ENCODE measurements at places on chromosomes 3 and 15. TPM values are rescaled to one million over a fixed set of nuclear protein-coding genes. Genes with fewer than 3 reads are reported as not detected.

The CFAP100 gene
- not detected for total RNA-seq

The SPG11 gene
- 76.2 TPM for total RNA-seq

The UROC1 gene
- not detected for total RNA-seq

The GOLGA6B gene
- not detected for total RNA-seq

The ZKSCAN7 gene
- total RNA-seq, result 2.0 TPM

The TMEM40 gene
- total RNA-seq, result not detected

The ACP3 gene
- total RNA-seq, result not detected

The RAF1 gene
- 66.8 TPM for total RNA-seq

The MESP2 gene
- 0.14 TPM for total RNA-seq

The PLCB2 gene
- 67.9 TPM for total RNA-seq

The PDZRN3 gene
- not detected for total RNA-seq

The RTP3 gene
- not detected for total RNA-seq

The CHDH gene
- total RNA-seq, result 0.30 TPM

The TMA7 gene
- 260 TPM for total RNA-seq

The AMT gene
- total RNA-seq, result 3.6 TPM

The ST3GAL6 gene
- total RNA-seq, result not detected

The DAG1 gene
- 9.2 TPM for total RNA-seq

The MORC1 gene
- not detected for total RNA-seq

The PPIP5K1 gene
- 42.6 TPM for total RNA-seq

The CTXN2 gene
- total RNA-seq, result not detected

The CHRM5 gene
- total RNA-seq, result not detected

The XCR1 gene
- not detected for total RNA-seq

The CPB1 gene
- total RNA-seq, result not detected

The ZNF502 gene
- 2.4 TPM for total RNA-seq

The C3orf85 gene
- total RNA-seq, result not detected

The MYZAP gene
- 0.11 TPM for total RNA-seq

The NECTIN3 gene
- total RNA-seq, result 5.1 TPM

The CTXND1 gene
- total RNA-seq, result not detected

The BBX gene
- total RNA-seq, result 63.4 TPM

The TNNC1 gene
- total RNA-seq, result 2.7 TPM

The CHRD gene
- total RNA-seq, result 0.23 TPM

The TGM4 gene
- total RNA-seq, result not detected

The SPINK8 gene
- not detected for total RNA-seq

The KLHL40 gene
- not detected for total RNA-seq

The VIPR1 gene
- 6.7 TPM for total RNA-seq

The PRRT3 gene
- total RNA-seq, result 9.7 TPM

The SLC22A14 gene
- total RNA-seq, result not detected

The CADPS gene
- total RNA-seq, result not detected

The CERS3 gene
- 0.41 TPM for total RNA-seq

The KATNBL1 gene
- total RNA-seq, result 45.0 TPM

The TMEM41A gene
- total RNA-seq, result 21.6 TPM

The AHSG gene
- not detected for total RNA-seq

The SLC51B gene
- not detected for total RNA-seq

The SCN11A gene
- 0.07 TPM for total RNA-seq

The ROPN1 gene
- total RNA-seq, result not detected

The NR2E3 gene
- total RNA-seq, result not detected

The CCDC54 gene
- total RNA-seq, result not detected

The CRYGS gene
- 1.7 TPM for total RNA-seq

The ARID3B gene
- 25.4 TPM for total RNA-seq

The TMIE gene
- 1.6 TPM for total RNA-seq

The TP63 gene
- total RNA-seq, result 0.46 TPM

The CD86 gene
- 0.09 TPM for total RNA-seq

The MYL3 gene
- not detected for total RNA-seq

The SLC27A2 gene
- 20.7 TPM for total RNA-seq

The MLF1 gene
- 2.4 TPM for total RNA-seq

The TMEM212 gene
- not detected for total RNA-seq

The CCR1 gene
- 0.14 TPM for total RNA-seq

Data from activated CD4-positive, alpha-beta T cell treated with anti-CD3 and anti-CD28 coated beads for 36 hours (primary cell).